CD4-positive, CD25-positive, alpha-beta regulatory T cell (primary cell): ENCODE measurements at places on chromosomes 2 and 18. TPM values are rescaled to one million over a fixed set of nuclear protein-coding genes. Genes with fewer than 3 reads are reported as not detected.

- no peak overlapping the region for H3K4me3 ChIP-seq
- DNase-seq, result no peak
- H3K27me3 ChIP-seq, result peaks cover 13% of the 10 kb centered on the region
- no peaks in the 10 kb centered on the region for H3K4me1 ChIP-seq
Measured at GRCh38 chr2:177052471-177052870, 160.1 kb upstream of the HNRNPA3 start.

- H3K4me3 ChIP-seq, result no peak overlapping the region
- DNase-seq, result no peak
- H3K4me1 ChIP-seq, result no peaks in the 10 kb centered on the region
- no peak overlapping the region for H3K27ac ChIP-seq
- no peaks in the 10 kb centered on the region for H3K27me3 ChIP-seq
Measured at GRCh38 chr2:163778045-163778781, 42.4 kb upstream of the FIGN start.

DNA sequence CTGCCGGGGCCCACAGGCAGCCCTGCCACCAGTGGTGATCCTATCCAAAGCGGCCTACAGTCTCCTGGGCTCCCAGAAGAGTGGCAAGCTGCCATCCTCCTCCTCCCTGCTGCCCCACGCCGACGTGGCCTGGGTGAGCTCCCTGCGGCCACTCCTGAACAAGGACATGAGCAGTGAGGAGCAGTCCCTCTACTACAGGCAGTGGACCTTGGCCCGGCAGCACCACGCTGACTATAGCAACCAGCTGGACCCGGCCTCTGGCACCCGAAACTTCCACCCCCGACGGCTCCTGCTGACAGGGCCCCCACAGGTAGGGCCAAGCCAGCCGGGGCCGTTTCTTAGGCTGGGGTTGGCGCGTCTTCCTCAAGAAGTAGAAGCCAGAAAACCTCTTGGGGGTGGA, 100.5 kb downstream of the ESCO1 start:
- H3K4me1 ChIP-seq, result no peaks in the 10 kb centered on the region
- no peaks in the 10 kb centered on the region for H3K27me3 ChIP-seq
- H3K36me3 ChIP-seq, result no peaks in the 10 kb centered on the region
- DNase-seq, result no peak

Gene GAREM2
- 4.0 TPM for total RNA-seq

DNA sequence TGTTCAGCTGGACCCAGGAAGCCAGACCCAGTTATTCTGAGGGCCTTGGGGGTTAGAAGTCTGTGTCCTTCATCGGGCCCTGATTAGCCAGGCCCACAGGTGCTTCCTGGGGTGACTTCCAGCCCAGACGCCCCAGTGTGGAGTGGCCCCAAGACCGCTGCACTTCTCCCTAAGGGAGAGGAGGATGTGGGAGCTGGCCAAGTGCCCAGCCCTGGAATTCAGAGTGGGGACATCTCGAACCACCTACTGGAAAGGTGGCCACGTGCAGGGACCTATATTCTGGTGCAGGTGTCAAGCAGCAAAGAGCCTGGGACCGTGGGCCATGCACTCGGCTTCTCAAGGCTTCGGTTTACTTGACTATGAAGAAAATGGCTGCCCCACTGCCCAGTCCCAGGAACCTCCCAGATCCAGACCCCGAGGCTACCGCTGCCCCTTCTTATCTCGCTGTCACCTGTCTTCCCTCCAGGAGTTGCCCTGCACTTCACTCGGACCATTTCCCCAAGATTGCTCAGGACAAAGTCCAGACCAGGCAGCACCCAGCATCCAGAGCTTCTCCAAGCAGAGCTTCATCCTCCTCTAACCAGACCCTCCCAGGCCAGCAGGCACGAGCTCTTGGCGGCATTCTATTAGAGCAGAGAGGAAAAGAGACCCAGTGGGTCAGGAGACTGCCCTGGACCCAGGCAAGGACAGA, 142.8 kb upstream of the ID2 start:
- peaks cover 31% of the 10 kb centered on the region for H3K4me1 ChIP-seq
- no peaks in the 10 kb centered on the region for H3K27me3 ChIP-seq
- no peak overlapping the region for H3K27ac ChIP-seq
- no peaks in the 10 kb centered on the region for H3K36me3 ChIP-seq
